ENCODE measurements at places on chromosomes 12 and 14. TPM values are rescaled to one million over a fixed set of nuclear protein-coding genes. Genes with fewer than 3 reads are reported as not detected.
A peak's percentile ranks its signal among the peaks of the same experiment; 100 is the strongest.

DNA sequence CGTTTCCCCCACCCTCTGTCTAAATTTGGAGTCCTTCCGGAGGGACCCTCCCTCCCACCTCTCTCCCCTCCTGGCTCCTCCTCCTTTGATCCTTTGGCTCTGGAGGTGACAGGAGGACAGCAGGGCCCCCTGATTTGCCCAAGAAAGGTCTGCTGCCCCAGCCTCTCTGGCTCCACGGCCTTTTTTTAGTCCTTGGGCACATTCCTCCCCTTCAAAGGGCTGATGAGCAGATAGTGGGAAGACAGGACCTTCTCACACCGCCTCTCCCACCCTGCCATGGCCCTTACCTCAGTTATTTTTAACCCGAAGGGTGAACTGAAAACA is 196 bp upstream of the MYH6 start:
- DNase-seq, result no peak
- no peaks in the 10 kb centered on the region for H3K4me1 ChIP-seq
- no peaks in the 10 kb centered on the region for H3K36me3 ChIP-seq
- no peak overlapping the region for H3K27ac ChIP-seq
- H3K27me3 ChIP-seq, result no peaks in the 10 kb centered on the region

Gene LMO3
- total RNA-seq, result not detected

Gene KRT5
- not detected for total RNA-seq

- peaks cover 16% of the 10 kb centered on the region for H3K36me3 ChIP-seq
- peak overlapping the region; percentile 87 for H3K4me3 ChIP-seq
- peak overlapping the region; percentile 35 for H3K27ac ChIP-seq
- peaks cover 26% of the 10 kb centered on the region for H3K4me1 ChIP-seq
Observed at GRCh38 chr12:94150240-94151121, 2.1 kb downstream of the PLXNC1 start.

DNA sequence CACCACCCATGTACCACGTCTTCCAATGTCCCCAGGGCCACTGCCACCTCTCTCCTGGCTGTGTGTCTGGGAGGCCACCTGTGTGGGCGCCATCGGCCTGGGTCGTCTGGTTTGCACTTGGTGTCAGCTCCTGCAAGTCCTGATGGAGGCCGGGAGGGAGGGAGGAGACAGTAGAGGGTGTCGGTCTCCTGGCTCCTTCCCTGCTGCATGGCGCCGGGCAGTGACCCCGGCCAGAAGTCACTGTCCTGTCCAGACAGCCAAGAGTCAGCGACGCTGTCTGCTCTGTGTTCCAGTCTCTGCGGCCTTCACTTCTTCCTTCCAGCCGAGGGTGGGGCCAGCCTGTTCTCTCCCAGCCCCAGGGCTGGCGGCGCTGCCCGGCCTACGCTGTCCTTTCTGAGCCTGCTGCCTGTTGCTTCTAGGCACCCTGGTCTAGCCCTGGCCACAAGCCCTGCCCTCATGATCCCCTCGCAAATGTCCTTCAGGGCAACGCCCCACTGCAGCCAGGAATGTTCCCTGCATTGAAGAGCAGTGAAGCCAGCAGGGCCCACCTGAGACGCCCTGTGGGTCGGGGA is 13.0 kb upstream of the LBHD2 start:
- no peak for DNase-seq
- H3K4me1 ChIP-seq, result no peaks in the 10 kb centered on the region
- H3K4me3 ChIP-seq, result no peak overlapping the region
- H3K36me3 ChIP-seq, result no peaks in the 10 kb centered on the region
- no peak overlapping the region for H3K27ac ChIP-seq

- peaks cover 25% of the 10 kb centered on the region for H3K27me3 ChIP-seq
- no peak for DNase-seq
- H3K4me1 ChIP-seq, result peaks cover 9% of the 10 kb centered on the region
Observed at GRCh38 chr12:4451694-4452093, 6.1 kb upstream of the FGF6 start.

Gene NFATC4
- total RNA-seq, result not detected

DNA sequence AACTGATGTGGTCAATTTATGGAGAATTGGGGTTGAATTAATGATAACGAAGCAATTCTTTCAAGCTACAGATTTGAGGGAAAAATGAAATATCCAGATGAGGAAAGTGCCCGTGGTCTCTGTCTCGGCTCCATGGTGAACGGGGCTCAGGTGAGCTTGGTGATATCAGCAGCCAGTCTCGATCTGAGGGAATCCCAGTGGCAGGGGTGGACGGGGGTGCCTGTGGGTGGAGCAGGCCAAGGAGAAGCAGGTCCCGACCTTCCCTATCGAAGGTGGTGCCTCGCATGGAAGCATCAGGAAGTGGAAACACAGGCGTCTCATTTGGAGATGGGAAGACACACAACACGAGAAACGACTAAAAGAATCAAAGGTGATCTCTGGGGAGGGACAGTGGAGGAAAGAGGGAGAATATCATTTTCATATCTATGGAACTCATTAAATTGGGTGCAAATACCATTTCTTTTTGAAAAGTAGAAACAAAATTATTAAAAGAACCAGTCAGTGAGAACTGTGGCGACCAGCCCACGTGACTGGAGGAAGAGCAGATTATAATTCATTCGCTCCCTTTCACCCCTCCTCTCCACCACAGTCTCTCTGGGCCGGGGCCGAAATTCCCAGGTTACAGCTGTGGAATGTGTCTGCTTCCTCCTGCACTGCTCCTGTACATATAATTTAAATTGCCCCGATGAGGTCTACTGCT is 354.3 kb upstream of the SFSWAP start:
- no peaks in the 10 kb centered on the region for H3K4me1 ChIP-seq
- no peaks in the 10 kb centered on the region for H3K36me3 ChIP-seq
- H3K4me3 ChIP-seq, result no peak overlapping the region
- DNase-seq, result no peak

- H3K4me1 ChIP-seq, result peaks cover 63% of the 10 kb centered on the region
- no peaks in the 10 kb centered on the region for H3K27me3 ChIP-seq
- peak overlapping the region; percentile 68 for H3K4me3 ChIP-seq
- peak overlapping the region; percentile 65 for H3K27ac ChIP-seq
- DNase-seq, result peak; percentile 30
Observed at GRCh38 chr14:91254461-91254860, 10.0 kb upstream of the GPR68 start.

DNA sequence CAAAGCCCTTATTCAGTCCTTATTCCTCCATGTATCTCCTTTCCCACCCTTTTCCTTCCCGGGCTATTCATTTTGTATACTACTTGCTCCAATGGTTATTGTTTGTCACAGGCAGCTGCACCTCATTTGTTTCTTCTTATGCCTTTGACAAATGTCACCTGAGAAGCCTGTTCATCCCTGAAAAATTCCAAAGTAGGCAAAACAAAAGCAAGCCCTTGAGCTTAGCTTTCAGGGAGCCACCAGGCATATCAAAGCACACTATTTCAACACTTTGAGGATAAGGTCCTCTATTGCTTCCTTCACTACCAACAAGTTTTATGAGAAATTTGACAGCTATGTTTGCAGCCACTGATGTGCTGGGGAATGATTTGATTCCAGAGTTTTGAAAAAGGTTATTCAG is 738.7 kb upstream of the LMO3 start:
- no peaks in the 10 kb centered on the region for H3K27me3 ChIP-seq
- no peak for DNase-seq
- no peaks in the 10 kb centered on the region for H3K4me1 ChIP-seq
- H3K36me3 ChIP-seq, result no peaks in the 10 kb centered on the region

GRCh38 chr12:109016978-109017377 is 3.9 kb downstream of the SVOP start:
- H3K27ac ChIP-seq, result no peak overlapping the region
- no peaks in the 10 kb centered on the region for H3K36me3 ChIP-seq
- H3K4me3 ChIP-seq, result no peak overlapping the region
- DNase-seq, result no peak

DNA sequence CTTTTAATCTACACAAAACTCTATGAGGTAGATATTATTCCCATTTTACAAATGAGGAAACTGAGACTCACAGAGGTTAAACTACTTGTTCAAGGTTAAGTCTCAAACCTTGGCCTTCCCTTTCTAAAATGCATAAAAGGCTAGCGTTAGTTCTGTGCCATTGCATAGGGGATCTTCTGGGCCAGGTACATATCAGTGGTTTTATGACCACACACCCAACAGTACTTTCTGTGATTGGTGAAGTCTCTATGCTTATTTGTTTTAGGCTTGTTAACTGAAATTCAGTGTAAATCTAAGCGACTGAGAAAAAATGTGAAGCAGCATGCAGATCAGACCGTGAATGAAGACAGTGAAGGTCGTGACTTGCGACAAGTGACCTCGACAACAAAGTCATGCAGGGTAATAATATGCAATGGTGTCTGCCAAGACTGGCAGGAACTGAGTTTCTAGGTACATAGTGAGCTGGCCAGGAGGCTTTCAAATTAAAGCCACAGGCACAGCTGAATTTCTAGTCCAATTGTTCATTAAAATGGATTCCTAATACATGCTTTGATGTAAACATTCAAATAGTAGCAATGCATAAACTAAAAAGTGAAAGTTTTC is 38.8 kb upstream of the GAS2L3 start:
- no peak for DNase-seq
- no peak overlapping the region for H3K27ac ChIP-seq
- no peaks in the 10 kb centered on the region for H3K27me3 ChIP-seq
- H3K36me3 ChIP-seq, result no peaks in the 10 kb centered on the region
- no peaks in the 10 kb centered on the region for H3K4me1 ChIP-seq
- no peak overlapping the region for H3K4me3 ChIP-seq

- no peaks in the 10 kb centered on the region for H3K36me3 ChIP-seq
- no peak overlapping the region for H3K27ac ChIP-seq
- peaks cover 7% of the 10 kb centered on the region for H3K4me1 ChIP-seq
- H3K27me3 ChIP-seq, result peaks cover 3% of the 10 kb centered on the region
- H3K4me3 ChIP-seq, result no peak overlapping the region
Observed at GRCh38 chr12:107236824-107237511, 143.6 kb upstream of the CRY1 start.

Gene AQP6
- total RNA-seq, result not detected

GRCh38 chr14:64970041-64970440 is 2.1 kb downstream of the RAB15 start:
- peaks cover 3% of the 10 kb centered on the region for H3K4me1 ChIP-seq
- H3K4me3 ChIP-seq, result no peak overlapping the region
- H3K27me3 ChIP-seq, result peaks cover 11% of the 10 kb centered on the region

- H3K36me3 ChIP-seq, result no peaks in the 10 kb centered on the region
- peaks cover 47% of the 10 kb centered on the region for H3K4me1 ChIP-seq
- H3K27me3 ChIP-seq, result no peaks in the 10 kb centered on the region
- peak overlapping the region; percentile 14 for H3K4me3 ChIP-seq
- peak overlapping the region; percentile 93 for H3K27ac ChIP-seq
Observed at GRCh38 chr14:39228509-39229221, 5.0 kb upstream of the MIA2 start.

DNA sequence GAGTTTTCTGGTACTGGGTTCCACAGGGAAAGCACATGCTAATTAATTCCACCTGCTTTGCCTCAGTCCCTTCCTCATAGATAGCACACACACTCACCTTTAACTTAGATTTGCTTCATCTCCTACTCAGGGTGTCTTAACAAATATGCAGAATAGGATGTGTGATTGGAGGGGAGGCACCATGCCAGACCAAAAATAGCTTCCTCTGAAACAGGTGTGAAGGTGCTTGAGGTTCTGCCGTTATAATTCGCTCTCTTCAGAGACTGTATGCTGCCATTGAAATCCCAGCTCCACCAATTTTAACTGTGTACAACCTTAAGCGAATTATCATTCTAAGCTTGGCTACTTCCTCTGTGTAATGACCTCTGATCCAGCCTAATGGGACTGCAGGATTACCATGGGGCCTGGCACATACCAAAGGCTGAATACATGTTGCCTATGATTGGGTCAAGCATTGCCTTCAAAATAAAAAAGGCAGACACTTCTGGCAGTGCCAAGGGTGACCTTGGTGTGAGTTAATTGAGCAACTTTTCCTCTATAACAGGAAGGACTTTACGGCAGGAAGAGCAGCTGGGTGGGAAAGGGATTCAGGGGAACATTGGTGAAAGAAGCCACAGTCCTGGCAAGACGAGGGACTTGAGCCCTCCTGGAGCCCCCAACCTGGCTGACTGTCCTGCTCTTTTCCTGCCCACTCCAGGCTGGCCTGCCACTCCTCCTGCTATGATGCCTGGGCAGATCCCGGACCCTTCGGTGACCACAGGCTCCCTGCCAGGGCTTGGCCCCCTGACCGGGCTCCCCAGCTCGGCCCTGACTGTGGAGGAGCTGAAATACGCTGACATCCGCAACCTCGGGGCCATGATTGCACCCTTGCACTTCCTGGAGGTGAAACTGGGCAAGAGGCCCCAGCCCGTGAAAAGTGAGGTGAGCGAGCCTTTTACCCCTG is 9.7 kb downstream of the JDP2 start:
- H3K27ac ChIP-seq, result no peak overlapping the region
- H3K36me3 ChIP-seq, result no peaks in the 10 kb centered on the region
- DNase-seq, result no peak
- peaks cover 12% of the 10 kb centered on the region for H3K4me1 ChIP-seq
- no peak overlapping the region for H3K4me3 ChIP-seq

GRCh38 chr12:62879691-62880090 is 55.3 kb downstream of the PPM1H start:
- H3K4me1 ChIP-seq, result no peaks in the 10 kb centered on the region

DNA sequence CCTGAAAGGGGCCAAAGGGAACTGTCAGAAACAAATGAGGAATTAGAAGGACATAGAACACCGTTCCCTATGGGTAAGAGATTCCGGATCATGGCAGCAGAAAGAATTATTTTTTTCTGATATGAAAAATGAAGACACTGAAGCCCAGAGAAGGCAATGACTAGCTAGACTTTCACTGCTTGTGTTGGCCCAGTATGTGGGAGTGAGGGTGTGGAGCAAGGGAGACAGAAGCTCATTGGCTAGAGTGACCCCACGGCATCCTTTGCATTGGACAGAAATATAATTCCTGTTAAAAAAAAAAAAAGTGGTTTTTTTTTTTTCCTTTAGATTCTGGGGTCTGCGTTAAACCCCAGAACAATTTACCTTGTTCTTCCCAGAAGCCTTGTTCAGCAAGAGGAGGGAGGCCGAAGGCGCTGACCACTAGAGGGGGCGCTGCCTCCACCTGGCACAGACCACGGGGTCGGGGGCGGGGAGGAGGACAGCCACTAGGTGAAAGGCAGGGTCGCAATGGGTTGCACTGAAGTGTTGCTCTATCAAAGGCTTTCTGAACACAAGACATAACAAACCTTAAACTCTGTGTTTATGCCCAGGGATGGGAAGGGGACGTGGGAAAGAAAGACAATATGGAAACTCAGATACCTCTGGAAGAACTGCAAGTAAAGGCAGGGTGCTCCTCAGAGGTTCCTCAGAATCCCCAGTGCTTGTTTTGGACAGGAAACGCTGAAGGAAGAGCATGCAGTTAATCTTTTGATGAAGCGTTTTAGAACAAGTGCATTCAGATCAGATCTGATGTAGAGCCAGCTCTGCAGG is 156.8 kb downstream of the KCNA5 start:
- no peak overlapping the region for H3K4me3 ChIP-seq
- no peak overlapping the region for H3K27ac ChIP-seq
- peaks cover 2% of the 10 kb centered on the region for H3K27me3 ChIP-seq
- DNase-seq, result no peak
- no peaks in the 10 kb centered on the region for H3K36me3 ChIP-seq

- H3K27ac ChIP-seq, result no peak overlapping the region
- H3K4me3 ChIP-seq, result no peak overlapping the region
- H3K27me3 ChIP-seq, result no peaks in the 10 kb centered on the region
- no peaks in the 10 kb centered on the region for H3K4me1 ChIP-seq
Observed at GRCh38 chr14:36976571-36977023, 195.8 kb downstream of the SLC25A21 start.

Gene BMP4
- not detected for total RNA-seq

Data from activated T-helper 2 cell treated with anti-CD3 and anti-CD28 coated beads, Interferon-gamma antibody, Interleukin-2, Interleukin-4, amounts not matched to agents 10 μg/mL and 5 μg/mL and 100 μg/mL, durations not matched to agents 14 hours and 24 hours and 36 hours (primary cell).